ENCODE measurements at places on chromosomes 5 and 9.

DNA sequence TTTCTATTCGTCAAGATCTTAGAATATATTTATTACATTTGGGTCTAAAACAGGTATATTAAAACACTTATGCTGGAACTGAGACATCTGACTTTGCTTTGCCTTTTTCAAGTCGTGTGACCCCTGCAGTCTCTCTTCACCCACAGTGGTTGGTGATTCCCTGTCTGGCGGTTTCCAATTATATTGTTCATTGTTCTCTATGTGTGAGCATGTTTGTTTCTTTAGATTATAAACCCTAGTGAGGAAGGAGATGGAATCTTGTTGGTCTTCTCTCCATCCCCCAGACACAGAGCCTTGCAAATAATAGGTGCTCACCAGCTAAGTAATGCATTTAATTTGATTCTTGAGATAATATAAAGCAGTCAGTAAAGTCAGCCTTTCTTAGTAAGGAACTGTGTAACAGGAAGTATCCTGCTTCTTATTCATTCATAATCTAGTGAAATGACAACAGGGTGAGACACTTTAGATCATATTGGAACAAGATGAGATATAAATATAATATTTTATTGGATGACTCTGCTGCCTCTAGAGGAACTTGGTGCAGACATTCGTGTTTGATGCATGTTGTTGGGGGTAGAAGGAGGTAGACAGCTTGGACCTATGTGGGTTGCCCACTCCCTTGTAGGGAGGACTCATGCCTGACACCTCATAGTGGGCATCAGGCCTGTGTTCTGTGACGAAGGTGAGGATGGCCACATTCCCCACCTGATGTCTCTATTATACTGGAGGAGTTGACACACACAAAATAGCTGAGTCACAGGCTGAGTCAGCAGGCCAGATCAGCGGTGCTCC is 88.1 kb downstream of the FGF1 start:
- DNase-seq, result no peak

DNA sequence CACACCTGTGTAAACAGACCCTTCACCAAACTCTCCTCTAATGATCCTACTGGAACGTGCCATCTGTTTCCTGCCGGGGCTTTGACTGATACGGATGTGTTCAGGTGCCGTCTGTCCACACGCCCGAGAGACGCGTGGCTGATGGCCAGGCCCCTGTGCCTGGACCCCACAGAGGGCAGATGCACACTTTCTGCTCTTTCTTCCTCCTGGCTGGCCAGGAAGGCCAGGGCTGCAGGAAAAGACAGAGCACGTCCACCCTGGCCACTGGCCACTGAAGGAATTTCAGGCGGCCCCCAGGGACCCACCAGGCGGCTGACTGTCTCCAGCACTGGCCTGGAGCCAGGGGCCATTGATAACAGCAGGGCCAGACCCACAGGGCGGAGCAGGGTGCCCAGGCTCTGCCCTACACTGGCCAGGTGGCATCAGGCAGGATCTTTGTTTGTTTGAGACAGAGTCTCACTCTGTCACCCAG is 3.6 kb upstream of the ENG start:
- DNase-seq, result no peak

GRCh38 chr9:133158695-133159094 is 5.0 kb downstream of the GBGT1 start:
- DNase-seq, result no peak

- no peak for DNase-seq
Observed at GRCh38 chr9:79592726-79593493, 21.1 kb downstream of the TLE4 start.

GRCh38 chr9:98973171-98973570 is 29.5 kb downstream of the COL15A1 start:
- DNase-seq, result no peak

- DNase-seq, result no peak
Observed at GRCh38 chr5:138736293-138736692, 16.9 kb upstream of the CTNNA1 start.

DNA sequence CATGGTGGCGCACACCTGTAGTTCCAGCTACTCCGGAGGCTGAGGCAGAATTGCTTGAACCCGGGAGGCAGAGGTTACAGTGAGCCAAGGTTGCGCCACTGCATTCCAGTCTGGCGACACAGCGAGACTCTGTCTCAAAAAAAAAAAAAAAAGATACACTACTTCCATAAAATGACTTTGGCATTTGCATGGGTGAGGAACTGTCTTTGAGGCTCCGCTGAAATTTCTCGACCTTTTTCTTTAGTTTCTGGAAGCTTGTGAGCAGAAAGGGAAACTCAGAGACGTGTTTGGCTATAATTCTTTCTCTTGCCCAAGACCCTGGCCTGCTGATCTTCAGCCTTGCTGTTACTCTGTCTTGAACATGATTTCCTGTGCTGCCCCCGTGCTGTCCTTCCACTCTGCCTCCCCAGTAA is 37.3 kb downstream of the SPIN1 start:
- DNase-seq, result no peak

GRCh38 chr9:75644649-75645048 is 245.8 kb upstream of the PCSK5 start:
- no peak for DNase-seq

GRCh38 chr5:127936439-127936972 is 147.1 kb upstream of the SLC12A2 start:
- DNase-seq, result no peak

GRCh38 chr5:124869426-124870033 is 123.1 kb upstream of the ZNF608 start:
- DNase-seq, result no peak

DNA sequence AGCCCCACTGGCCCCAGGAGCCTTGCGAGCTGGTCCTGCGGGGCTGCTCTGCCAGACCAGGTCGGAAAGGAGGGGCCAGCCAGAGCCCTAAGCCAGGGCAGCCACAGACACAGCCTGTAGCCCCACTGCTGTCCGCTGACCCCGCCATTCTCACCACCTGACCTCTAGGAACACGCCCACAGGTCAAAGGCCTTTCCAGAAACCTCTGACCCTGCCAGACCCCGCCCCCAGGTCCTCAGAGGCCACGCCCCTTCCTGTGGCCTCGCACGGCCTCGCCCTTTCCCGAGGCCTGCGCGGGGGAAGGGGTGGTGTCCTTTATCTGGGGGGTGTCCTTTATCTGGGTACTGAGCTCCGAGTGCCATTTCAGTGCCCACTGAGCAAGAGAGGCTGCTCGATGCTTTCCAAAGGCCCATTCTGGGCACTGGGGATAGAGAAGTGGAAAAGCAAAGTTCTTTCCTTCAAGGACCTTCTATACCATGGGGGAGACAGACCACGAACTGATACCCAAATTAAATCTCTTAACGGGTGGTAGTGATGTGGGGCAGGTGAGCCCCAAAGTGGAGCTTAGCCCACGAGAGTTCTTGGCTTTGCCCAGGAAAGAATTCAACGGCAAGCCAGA is 46.5 kb downstream of the P4HA2 start:
- no peak for DNase-seq

- DNase-seq, result no peak
Observed at GRCh38 chr9:534886-535285, 306.6 kb upstream of the DMRT1 start.

DNA sequence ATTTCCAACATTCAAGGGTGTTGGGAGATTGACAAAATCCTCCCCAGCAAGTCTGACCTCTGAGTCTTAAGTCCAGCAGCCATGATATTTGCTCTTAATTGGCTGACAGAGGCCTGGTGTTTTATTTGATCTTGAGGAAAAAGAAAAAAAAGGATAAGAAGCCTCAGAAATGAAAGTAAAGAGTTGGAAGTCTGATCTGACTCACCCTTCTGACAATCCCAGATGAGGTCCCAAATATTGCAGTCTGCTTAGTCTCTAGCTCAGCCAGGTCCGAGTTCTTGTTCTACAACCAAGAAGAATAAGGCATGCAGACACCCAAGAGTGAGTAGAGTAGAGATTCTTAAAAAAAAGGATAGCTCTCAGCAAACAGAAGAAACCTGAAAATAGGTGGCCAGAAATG is 632.5 kb upstream of the ST8SIA4 start:
- no peak for DNase-seq

DNA sequence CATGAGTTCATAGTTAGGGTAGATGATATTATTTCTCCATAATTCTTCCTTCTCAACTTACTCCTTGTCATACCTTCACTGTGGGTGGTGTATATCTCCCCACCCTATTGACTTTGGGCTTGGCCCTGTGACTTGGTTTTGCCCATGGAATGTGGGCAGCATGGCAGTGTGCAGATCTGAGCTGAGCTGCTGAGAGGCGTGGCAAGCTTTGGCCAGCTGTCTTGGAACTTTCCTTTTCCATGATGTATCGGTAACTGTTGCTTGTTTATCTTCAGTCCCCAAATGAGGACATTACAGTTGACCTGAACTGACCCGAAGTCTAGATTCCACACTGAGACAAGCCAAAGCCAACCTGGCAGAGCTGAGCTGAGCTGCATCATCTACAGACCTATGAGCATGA is 70.4 kb downstream of the RALGPS1 start:
- DNase-seq, result no peak

GRCh38 chr5:151295138-151295537 is 8.4 kb downstream of the SLC36A3 start:
- no peak for DNase-seq

- DNase-seq, result no peak
Observed at GRCh38 chr9:124906966-124907365, 33.9 kb downstream of the GOLGA1 start.

GRCh38 chr5:118791926-118792734 is 196.2 kb downstream of the DTWD2 start:
- DNase-seq, result peak; percentile 24

DNA sequence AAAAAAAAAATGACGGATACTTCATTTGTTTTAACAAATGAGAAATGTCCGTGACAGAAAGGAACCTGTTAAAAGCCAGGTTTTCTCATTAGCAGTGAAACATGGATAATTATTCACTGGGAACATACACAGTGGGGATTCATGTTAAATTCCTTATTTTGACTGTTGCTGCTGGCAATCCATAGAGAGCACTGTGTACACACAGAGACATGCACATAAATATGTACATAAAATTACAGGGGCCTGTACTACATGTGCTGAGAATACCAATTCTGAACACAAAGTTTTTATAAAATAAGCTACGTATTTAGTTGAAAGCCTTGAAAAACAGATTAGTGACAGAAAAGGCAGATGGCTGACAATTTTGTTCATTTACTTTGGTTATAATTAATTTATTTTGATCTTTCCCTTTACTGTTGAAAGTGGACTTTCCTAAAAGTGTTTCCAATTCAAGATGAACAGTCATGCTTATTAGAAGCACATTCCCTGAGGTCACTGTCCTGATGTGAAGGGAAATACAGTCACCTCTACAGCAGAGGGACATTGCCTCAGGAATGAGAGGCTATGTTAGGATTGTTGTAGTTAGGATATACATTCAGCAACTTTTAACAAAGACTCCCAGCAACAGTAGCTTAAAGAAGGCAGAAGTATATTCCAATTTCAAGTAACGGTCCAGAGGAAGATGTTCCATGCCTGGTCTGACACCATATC is 166.7 kb downstream of the SAXO1 start:
- DNase-seq, result no peak

DNA sequence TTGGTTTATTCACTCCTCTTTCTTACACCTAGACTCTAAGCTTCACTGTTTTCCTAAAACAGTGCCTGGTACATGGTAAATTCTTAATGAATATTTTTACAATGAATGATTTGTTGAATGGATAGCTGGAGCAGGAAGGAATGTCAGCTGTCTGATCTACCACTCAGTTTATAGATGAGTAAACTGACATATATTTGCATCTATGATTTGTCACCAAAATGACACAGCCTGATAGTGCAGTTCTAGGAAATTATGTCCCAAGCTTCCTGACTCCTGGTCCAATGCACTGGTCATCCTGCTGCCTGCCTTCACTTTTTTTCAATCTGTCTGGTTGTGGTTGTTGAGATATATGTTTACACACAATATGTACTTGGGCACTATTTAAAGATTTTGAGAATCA is 651.7 kb upstream of the WWC1 start:
- no peak for DNase-seq

- DNase-seq, result no peak
Observed at GRCh38 chr9:19720377-19720776, 68.5 kb downstream of the SLC24A2 start.
